Right kidney (tissue), 9 donors: ENCODE measurements at places on chromosomes 12 and 14.

- no peak for DNase-seq
These were observed 96.9 kb downstream of the PIWIL1 start for GRCh38 chr12:130434560-130434959.

DNA sequence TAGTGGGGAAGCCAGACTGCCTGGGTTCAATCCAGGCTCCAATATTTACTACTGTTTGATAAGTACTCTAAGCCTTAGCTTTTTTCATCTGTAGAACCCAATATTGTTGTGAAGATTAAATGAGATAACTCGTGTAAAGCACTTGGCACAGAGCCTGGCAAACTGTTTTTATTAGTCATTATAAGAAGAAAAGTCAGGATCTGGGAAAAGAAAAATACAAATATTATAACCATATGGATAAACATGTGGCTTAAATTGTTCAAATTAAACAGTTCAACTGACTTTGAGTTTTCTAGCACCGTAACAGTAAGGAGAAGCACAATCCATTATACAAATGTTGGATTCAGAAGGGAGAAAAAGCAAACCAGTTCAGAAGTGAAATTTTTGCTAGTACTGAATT is 22.0 kb upstream of the CDK17 start:
- no peak for DNase-seq

DNA sequence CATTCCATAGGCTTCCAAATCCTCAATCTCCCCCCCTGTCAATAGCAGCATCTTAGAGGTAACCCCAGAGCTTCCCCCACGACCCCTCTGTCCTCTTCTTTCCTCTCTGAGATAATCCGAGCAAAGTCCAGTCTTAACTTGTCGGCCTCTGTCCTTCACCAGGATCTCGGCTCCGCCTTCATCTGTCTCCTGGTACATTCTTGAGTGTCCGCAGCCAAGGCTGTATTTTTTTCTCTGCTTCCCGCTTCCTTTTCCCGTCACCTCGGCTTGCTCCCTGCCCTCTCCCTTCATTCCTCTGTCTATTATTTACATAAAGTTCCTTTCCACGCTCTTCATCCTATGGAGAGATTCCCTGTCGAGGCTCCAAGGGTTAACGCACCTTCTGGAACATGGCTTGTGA is 153.9 kb upstream of the GSC start:
- DNase-seq: no peak

GRCh38 chr14:56159066-56159465 is 40.9 kb downstream of the PELI2 start:
- DNase-seq: no peak

GRCh38 chr12:96040305-96041133 is 5.1 kb upstream of the LTA4H start:
- no peak for DNase-seq

GRCh38 chr12:7107636-7108002 is 1.4 kb downstream of the C1RL start:
- no peak for DNase-seq

GRCh38 chr12:52546126-52546525 is 6.8 kb downstream of the KRT71 start:
- no peak for DNase-seq

GRCh38 chr12:64733857-64734256 is 25.3 kb downstream of the GNS start:
- DNase-seq: no peak

DNA sequence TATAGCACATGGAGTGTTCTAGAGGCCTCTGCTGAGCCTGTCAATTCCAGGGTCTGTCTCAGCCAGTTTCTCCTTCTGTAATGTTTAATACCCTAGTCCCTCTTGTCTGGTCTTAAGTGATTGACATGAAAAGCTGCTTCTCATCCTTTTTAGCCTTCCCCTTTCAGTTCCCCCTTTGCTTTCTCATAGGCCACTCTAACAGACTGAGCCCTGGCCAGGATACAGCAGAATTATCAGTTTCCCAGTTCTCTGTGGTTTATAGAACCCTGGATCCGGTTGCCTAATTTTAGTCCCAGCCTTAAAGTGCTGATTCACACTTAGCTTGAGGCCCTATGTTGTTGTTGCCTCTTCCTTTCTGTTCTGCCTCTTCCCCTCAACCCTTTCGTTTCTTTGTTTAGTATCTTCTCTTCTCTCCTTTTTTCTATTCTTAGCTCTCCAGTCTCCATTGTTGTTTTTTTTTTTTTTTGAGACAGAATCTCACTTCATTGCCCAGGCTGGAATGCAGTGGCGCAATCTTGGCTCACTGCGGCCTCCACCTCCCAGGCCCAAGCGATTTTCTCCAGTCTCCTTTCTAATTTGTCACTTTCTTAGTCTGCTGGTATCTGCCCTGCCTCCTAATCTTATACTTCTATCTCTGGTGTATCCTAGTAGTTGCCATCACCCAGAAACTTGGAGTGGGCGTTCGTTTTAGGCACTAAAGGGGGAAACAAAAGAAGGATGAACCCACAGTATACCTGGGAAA is 2.9 kb upstream of the BIN2 start:
- no peak for DNase-seq

GRCh38 chr12:94615260-94616181 is 34.8 kb downstream of the TMCC3 start:
- no peak for DNase-seq

- no peak for DNase-seq
These were observed 91.8 kb upstream of the TMEM260 start for GRCh38 chr14:56487761-56488160.

GRCh38 chr14:72663076-72663487 is 230.8 kb downstream of the DPF3 start:
- no peak for DNase-seq

DNA sequence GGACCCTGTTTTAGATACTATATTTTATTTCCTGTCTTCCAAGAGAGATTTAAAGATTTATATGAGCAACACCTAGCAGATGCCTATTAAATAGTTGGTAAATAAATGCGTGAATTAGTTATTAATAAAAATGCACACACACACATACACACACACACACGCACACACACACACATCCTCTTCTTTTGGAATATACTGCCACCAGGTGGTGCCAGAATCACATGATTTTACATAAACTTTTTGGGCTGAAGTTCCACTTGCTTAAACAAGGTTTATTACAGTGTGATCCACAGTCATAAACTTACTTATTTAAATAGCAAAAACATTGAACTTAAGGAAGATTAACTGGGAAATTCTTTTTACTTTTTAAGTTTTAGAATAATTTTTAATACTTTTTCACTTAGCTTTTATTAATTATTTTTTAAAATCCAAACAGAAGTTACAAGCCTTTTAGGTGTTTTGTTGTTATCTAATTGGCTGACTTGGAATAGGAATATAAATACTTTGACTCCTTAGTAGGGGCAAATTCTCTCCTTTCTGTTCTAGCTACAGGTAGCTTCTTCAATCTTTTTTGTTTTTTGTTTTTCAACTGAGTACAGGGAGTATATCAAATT is 17.5 kb downstream of the RAD51B start:
- DNase-seq: peak; percentile 56

- no peak for DNase-seq
These were observed 26.7 kb upstream of the G2E3 start for GRCh38 chr14:30532264-30532663.

DNA sequence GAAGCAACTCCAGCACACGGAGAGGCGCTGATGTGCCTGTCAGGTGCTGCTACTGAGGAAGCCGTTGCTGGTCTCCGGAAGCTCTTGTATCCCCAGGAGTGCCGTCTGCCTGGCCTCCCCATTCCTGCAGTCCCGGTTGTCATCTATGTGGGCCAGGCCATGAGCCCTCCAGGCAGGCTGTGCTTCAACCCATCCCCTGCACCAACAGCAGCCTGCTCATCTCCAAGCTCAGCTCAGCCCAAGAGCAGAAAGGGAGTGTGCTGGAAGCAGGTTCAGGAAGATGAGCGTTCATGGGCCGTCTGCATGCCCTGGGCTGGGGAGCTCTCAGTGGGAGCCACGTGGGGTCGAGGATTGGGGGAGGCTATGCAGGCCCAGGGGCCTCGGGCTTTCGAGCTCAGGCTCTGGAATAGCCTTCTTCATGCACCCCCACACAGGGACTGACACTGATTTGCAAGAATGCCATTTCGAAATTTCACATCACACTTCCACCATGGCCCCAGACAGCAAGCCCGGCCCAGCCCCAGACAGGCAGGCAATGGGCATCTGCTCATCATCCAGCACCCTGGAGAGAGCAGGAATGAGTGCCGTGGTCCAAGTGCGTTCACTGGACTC is 164.5 kb downstream of the KIF26A start:
- no peak for DNase-seq

- no peak for DNase-seq
These were observed 38.5 kb downstream of the NT5DC3 start for GRCh38 chr12:103802586-103802886.

- DNase-seq: no peak
These were observed 173.5 kb downstream of the PAX9 start for GRCh38 chr14:36835128-36835527.

GRCh38 chr14:21043974-21044618 is 1.9 kb downstream of the RNASE7 start:
- DNase-seq: no peak

GRCh38 chr12:12349711-12350665 is at the start of gene MANSC1:
Gene MANSC1, minus strand, starts transcription at chr12:12350242. Its CDS starts 6,928 bp downstream, at chr12:12343314.
- peak; percentile 75 for DNase-seq

DNA sequence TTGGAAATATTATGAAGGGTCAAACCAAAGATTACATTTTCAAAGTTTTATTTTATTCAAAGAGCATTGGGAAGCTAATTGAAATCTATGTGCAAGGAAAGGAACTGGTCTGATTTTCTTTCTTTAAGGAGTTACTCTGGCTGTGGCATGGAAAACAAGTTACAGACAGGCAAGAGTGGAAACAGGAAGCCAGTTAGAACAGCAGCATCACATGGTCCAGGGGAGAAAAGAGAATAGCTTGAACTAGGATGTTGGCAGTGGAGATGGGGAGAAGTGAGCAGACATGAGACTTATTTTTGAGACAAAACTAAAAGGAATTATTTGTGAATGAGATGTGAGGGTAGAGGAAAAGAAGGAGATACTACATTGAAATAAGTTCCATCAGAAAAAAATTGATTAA is 3.4 kb downstream of the OR11G2 start:
- DNase-seq: no peak

GRCh38 chr14:23670481-23670880 is 34.3 kb downstream of the DHRS2 start:
- no peak for DNase-seq

DNA sequence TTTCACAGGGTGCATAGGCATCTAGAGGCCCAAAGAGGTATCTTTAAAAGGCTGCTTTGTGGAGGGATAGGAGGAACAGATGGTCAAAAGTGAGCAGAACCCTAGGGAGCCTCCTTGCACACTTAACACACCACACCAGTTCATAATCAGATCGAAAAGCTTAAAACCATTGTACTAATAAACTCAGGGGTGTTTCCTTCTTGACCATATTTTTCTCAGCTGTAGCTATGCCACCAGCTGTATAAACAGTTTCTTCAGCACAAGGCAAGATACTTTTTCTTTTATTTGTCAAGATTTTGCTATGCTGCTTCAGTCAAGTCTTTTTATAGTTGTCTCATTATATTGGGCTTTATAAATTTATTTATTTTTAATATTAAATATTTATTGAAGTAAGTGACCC is 88.7 kb downstream of the RIC8B start:
- DNase-seq: no peak

GRCh38 chr12:93518725-93519124 is 51.4 kb downstream of the MRPL42 start:
- DNase-seq: no peak

GRCh38 chr14:77200406-77200985 is 18.9 kb downstream of the TMEM63C start:
- no peak for DNase-seq

DNA sequence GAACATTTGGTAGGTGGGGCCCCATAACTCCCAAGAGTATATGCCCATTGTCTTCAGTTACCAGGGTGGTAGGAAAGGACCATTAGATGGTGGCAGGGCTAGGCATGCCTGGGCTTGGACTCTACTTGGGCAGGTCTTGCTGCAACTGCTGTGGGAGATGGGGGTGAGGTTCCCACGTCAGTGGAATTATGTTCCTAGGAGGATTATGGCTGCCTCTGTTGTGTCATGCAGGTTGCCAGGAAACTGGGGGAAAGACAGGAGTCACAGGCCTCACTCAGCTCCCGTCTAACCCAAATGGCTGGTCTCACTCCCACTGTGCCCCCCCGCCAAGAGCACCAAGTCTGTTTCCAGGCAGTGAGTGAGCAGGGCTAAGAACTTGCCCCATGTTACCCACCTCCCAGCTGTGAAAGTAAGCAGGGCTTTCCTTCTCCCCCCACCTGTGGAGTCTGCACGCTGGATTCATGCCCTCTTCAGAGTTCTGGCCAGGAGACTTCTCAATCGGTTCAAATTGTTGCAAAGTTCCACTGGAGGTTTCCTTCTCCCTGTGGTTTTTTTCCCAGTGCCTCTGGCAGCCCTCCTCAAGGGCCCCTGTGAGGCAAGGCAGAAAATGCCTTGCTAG is 337.5 kb downstream of the CCDC91 start:
- DNase-seq: no peak

GRCh38 chr12:25950329-25951115 is 8.0 kb upstream of the RASSF8 start:
- no peak for DNase-seq

- DNase-seq: no peak
These were observed 113.4 kb downstream of the PLXNC1 start for GRCh38 chr12:94261786-94262185.

DNA sequence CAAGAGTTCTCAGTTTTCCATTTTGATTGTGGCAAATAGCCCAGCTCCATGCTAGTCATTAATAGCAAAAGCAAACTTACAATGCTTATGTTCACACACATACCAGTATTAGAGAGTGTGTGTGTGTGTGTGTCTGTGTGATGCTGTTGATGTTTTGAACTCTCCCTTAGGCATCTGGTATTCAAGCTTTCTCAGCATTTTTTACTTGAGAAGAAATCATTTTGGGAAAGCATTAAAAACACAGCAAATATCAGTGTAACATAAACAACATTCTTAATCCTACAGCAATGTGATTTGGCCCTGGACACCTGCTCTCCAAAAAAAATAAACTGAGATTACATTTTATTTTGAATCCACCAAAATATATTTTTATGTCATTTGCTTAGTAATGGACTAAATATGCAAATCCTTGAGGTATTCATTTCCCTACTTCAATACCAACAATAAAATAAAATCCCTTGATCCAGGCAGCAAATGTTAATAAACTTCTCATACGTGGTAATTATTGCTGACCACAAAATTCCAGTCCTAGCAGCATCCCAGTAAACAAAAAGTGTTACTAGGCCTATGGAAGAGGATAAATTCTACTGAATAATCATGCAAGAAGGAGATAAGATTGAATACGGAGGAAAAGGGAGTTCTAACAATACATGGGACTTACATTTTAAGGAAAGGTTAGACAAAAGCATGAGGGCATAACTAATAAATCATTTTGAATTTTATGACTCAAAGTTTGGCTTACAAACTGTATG is 249.5 kb upstream of the CLEC14A start:
- DNase-seq: no peak

DNA sequence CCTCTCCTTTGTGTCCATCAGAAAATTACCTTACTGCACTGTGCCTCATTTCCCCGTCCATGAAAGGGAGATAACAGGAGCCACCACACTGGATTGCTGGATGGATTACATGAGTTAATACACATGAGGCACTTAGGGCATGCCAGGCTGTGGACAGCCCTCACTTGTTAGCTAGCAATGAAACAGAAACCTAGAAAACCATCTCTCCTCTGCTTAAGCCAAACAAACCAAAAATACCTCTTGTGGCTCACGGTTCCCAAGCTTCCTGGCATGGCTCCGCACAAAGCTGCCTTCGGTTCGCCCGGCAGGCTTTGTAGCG is 660 bp upstream of the HCFC2 start:
- no peak for DNase-seq
